Activated CD4-positive, alpha-beta memory T cell treated with anti-CD3 and anti-CD28 coated beads, Interleukin-2, amount 10 ng/mL, durations not matched to agents 7 days and 5 days (primary cell): ENCODE measurements at places on chromosomes 2 and 18. TPM values are rescaled to one million over a fixed set of nuclear protein-coding genes. Genes with fewer than 3 reads are reported as not detected.

DNA sequence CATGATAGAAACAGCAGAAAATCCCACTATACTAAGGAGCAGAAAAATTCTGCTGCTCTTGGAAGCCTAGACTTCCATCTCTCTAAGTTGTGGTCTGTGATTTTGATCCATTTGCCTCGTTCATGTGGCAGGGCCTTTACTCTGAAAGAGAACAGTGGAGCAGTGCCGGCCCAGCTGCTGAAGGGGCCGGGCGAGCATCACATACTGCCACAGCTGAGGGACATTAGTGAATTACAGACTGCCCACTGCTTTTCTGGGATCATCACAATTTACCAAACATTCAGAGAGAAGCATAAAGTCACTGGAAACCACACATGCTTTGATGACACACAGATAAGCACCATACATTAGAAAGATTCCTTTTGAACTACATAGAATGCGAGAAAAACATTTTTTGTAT lies 217.0 kb upstream of the BOD1L2 start:
- peaks cover 7% of the 10 kb centered on the region for H3K36me3 ChIP-seq
- no peak for DNase-seq
- no peaks in the 10 kb centered on the region for H3K27me3 ChIP-seq
- no peak overlapping the region for H3K4me3 ChIP-seq
- H3K27ac ChIP-seq, result no peak overlapping the region
- peaks cover 3% of the 10 kb centered on the region for H3K4me1 ChIP-seq

DNA sequence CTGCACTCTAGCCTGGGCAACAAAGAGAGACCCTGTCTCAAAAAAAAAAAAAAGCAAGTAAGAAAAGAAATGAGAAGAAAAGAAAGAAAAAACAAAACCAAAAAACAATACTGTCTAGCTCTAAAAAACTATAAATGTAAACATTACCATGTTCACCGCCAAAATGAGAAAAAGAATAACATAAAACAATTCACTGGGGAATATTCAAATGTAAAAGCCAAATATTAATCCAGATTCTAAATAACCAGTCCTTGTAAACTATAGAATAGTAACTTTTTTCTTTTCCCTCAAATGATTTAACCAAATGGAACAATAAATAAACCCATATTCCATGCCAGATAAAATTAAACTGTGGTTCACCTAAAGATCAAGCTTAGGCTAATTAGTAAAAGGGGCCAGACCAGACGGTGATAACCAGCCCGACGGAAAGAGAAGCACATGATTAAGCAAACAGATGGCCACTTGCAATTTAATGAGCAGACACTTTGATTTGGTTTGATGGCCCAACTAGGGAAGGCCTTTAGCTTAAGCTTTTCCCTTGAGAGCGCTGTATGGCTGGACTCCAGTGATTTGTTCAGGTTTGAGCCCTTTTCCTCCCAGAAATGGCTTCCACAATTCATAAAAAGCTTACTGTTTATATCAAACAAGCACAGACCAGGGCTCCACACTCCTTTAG lies 39.4 kb upstream of the ZNF397 start:
- H3K27ac ChIP-seq, result no peak overlapping the region
- DNase-seq, result no peak
- H3K4me1 ChIP-seq, result no peaks in the 10 kb centered on the region
- H3K4me3 ChIP-seq, result no peak overlapping the region

GRCh38 chr2:120927265-120927628 lies 191.6 kb downstream of the GLI2 start:
- no peaks in the 10 kb centered on the region for H3K36me3 ChIP-seq
- no peaks in the 10 kb centered on the region for H3K27me3 ChIP-seq
- H3K27ac ChIP-seq, result no peak overlapping the region
- no peaks in the 10 kb centered on the region for H3K4me1 ChIP-seq

DNA sequence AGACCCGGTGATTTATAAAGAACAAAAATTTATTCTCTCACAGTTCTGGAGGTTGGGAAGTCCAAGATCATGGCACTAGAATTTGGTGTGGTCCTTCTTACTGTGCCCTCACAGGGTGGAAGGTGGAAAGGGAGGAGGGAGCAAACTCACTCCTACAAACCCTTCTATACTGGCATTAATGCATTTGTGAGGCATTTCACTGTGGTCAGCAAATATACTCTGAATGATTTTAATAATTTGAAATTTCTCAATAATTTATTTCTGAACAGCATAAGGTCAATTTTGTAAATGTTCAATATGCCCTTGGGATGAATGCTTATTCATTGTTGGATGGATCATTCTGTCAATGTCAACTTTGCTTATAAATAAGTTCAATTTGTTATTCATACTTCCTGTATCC lies 120.6 kb downstream of the GATA6 start:
- H3K36me3 ChIP-seq, result no peaks in the 10 kb centered on the region
- DNase-seq, result no peak
- no peak overlapping the region for H3K4me3 ChIP-seq
- no peaks in the 10 kb centered on the region for H3K4me1 ChIP-seq
- no peak overlapping the region for H3K27ac ChIP-seq

Gene PSMA8
- total RNA-seq, result 0.60 TPM

DNA sequence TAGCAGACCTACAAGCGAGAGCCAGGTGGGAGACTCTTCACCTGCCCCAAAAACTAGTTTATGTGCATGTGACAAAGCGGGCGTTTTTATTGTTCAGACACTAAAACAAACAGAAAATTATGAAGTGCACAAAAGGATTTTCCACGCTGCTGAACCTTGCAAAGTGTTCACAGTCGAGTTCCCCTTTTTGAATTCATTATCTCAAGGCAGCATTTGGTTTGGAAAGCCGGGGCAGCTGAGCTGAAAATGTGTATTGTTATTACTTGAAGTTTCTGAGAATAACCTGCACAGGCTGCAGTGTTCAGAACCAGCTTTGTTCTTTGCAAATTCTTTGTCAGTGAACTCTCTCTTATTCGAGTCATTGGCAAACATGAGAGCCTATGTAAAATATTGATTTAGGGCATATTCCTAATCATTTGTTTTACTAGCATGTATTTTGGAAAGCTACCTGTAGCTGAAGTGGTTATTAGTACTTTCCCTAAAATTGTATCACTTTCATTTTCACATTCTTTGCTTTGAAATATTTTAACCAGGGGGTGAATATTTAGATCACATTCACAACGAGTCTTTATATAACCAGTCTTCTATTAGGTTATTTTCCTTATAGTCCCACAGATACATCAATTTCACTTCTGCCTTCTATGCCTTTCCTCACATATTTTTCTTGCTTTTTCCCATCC lies 59.5 kb downstream of the LRRTM1 start:
- H3K27me3 ChIP-seq, result no peaks in the 10 kb centered on the region
- no peaks in the 10 kb centered on the region for H3K4me1 ChIP-seq
- H3K27ac ChIP-seq, result no peak overlapping the region
- no peak overlapping the region for H3K4me3 ChIP-seq

GRCh38 chr2:144084114-144084661 lies 435.7 kb downstream of the ZEB2 start:
- DNase-seq, result no peak
- H3K4me3 ChIP-seq, result no peak overlapping the region
- H3K36me3 ChIP-seq, result peaks cover 9% of the 10 kb centered on the region
- H3K4me1 ChIP-seq, result peaks cover 10% of the 10 kb centered on the region
- H3K27ac ChIP-seq, result no peak overlapping the region

DNA sequence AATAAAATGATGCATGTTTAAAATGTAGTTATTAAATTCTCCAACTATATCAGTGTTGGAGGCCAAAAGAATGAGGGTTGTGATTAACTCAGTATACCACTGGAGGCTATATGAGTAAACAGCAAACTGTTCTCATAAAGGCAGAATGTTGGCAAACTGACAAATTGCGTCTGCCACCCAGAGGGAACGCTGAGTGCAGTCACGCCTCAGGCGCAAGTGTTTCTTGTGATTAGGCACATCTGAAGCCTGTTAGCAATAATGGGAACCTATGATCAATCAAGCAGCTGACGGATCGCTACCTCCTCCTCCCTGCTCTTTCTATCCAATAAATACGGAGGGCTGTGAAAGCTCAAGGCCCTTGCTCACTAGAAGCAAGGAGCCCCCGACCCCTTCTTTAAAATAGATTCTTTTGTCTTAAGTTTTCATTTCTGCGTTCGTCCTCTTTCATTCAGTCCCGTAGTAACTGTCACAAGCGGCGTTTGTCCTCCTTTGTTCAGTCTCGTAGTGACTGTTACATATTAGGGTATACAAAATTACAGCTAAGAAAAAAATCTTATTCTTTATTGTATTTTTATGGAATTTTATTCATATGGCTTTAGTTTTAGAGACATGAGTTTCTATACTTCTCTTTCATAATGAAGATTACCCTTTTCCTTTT lies 16.3 kb upstream of the RMND5A start:
- no peak overlapping the region for H3K27ac ChIP-seq
- H3K4me3 ChIP-seq, result no peak overlapping the region
- no peaks in the 10 kb centered on the region for H3K36me3 ChIP-seq
- H3K27me3 ChIP-seq, result peaks cover 12% of the 10 kb centered on the region
- DNase-seq, result no peak

Gene VAPA
- total RNA-seq, result 142 TPM

- H3K27ac ChIP-seq, result no peak overlapping the region
- no peaks in the 10 kb centered on the region for H3K36me3 ChIP-seq
- no peaks in the 10 kb centered on the region for H3K27me3 ChIP-seq
- H3K4me1 ChIP-seq, result no peaks in the 10 kb centered on the region
- no peak overlapping the region for H3K4me3 ChIP-seq
These were observed 276.5 kb downstream of the DSC3 start for GRCh38 chr18:30766053-30766452.

Gene DOK6
- not detected for total RNA-seq

- H3K4me1 ChIP-seq, result no peaks in the 10 kb centered on the region
- H3K27me3 ChIP-seq, result no peaks in the 10 kb centered on the region
- H3K27ac ChIP-seq, result no peak overlapping the region
- H3K36me3 ChIP-seq, result peaks cover 4% of the 10 kb centered on the region
- DNase-seq, result no peak
These were observed 391.6 kb upstream of the HS6ST1 start for GRCh38 chr2:128710242-128710641.

Gene PARD3B
- 0.23 TPM for total RNA-seq

GRCh38 chr2:25757906-25758305 lies 84.5 kb upstream of the DTNB start:
- no peaks in the 10 kb centered on the region for H3K27me3 ChIP-seq
- H3K4me3 ChIP-seq, result no peak overlapping the region
- peaks cover 63% of the 10 kb centered on the region for H3K36me3 ChIP-seq
- no peak for DNase-seq

Gene SERPINB10
- total RNA-seq, result not detected

GRCh38 chr2:186641132-186641806 lies 51.4 kb downstream of the ITGAV start:
- H3K4me1 ChIP-seq, result peaks cover 26% of the 10 kb centered on the region
- H3K36me3 ChIP-seq, result peaks cover 19% of the 10 kb centered on the region
- H3K27me3 ChIP-seq, result no peaks in the 10 kb centered on the region
- H3K27ac ChIP-seq, result no peak overlapping the region

Gene SLC5A7
- not detected for total RNA-seq

GRCh38 chr18:72197591-72197990 lies 346.6 kb downstream of the CBLN2 start:
- H3K27ac ChIP-seq, result no peak overlapping the region
- H3K4me1 ChIP-seq, result peaks cover 2% of the 10 kb centered on the region
- H3K36me3 ChIP-seq, result no peaks in the 10 kb centered on the region
- H3K27me3 ChIP-seq, result no peaks in the 10 kb centered on the region
- H3K4me3 ChIP-seq, result no peak overlapping the region
- no peak for DNase-seq

DNA sequence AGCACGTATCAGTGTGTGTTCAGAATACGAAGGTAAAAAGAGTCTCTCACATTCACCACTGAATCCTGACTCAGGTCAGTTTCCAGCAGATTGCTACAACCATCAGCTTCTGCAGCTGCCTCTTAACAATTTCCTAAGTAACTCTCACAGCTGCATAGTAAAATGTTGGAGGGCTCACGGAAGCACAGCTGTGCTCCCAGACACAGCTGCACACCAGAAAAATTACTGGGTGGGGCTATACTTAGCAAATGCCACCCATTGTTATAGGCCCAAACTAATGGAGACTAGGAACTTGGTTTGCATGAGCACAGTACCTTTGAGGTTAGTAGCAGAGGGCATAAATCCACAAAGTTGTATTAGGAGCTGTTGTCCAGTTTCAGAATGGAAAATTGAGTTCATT lies 153.9 kb upstream of the ERBB4 start:
- H3K4me3 ChIP-seq, result no peak overlapping the region
- no peaks in the 10 kb centered on the region for H3K36me3 ChIP-seq
- no peaks in the 10 kb centered on the region for H3K4me1 ChIP-seq

DNA sequence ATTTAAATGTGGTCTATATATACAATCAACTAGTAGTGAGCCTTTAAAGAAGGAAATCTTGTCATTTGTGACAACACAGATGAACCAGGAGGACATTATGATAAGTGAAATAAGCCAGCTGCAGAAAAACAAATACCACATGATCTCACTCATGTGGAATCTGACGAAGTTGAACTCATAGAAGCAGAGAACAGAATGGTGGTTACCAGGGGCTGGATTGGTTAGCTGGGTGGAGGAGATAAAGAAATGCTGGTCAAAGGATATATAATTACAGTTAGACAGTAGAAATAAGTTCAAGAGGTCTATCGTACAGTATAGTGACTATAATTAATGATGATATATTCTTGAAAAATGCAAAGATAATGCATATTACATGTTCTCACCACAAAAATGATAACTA lies 267.9 kb downstream of the FBXO15 start:
- H3K36me3 ChIP-seq, result no peaks in the 10 kb centered on the region
- no peak for DNase-seq
- no peaks in the 10 kb centered on the region for H3K4me1 ChIP-seq
- H3K27ac ChIP-seq, result no peak overlapping the region

- H3K36me3 ChIP-seq, result no peaks in the 10 kb centered on the region
- no peak for DNase-seq
- H3K4me1 ChIP-seq, result no peaks in the 10 kb centered on the region
- no peak overlapping the region for H3K4me3 ChIP-seq
- no peak overlapping the region for H3K27ac ChIP-seq
These were observed 148.8 kb upstream of the CDH19 start for GRCh38 chr18:66752733-66753132.

DNA sequence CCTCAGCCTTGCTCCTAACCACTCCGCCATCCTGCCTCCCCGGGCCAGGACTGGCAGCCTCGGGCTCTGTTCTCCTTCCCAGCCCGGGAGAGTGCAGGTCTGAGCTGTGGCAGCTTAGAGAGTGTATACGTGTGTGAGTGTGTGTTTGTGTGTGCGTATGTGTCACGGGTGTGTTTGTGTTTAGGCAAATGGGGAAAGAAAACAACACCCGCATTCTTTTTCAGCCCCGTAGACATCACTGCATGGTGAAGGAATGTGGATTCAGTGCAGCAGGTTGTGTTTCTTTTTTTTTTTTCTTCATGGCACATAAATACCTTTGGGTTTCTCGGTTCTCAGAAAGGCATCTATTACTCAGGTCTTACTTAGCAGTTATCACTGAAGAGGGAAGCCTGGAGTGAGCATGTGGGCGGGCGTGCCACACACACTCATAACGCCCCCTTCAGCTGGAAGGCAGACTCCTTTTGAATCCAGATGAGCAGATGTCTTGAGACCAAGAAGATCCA lies 44.2 kb downstream of the GLI2 start:
- H3K4me3 ChIP-seq, result no peak overlapping the region
- DNase-seq, result no peak
- no peaks in the 10 kb centered on the region for H3K36me3 ChIP-seq
- peaks cover 4% of the 10 kb centered on the region for H3K4me1 ChIP-seq

DNA sequence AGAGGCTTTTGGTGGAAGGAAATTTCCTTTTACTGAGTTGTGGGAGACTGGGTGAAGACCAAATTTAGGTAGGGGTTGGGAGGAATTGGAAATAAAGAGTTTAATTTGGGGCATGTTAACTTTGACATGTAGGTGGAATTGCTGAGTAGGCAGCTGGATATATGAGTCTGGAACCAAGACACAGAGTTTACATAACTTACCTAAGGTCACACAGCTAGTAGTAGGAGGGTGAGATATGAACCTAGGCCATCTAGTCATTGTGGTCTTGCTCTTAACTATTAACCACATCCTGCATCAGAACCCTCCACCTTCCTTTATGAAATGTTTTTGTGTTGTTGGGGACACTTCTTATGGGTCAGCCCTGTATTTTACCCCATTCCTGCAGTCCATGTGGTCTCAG lies 113.1 kb downstream of the ICOS start:
- no peaks in the 10 kb centered on the region for H3K36me3 ChIP-seq
- H3K27ac ChIP-seq, result no peak overlapping the region
- no peak overlapping the region for H3K4me3 ChIP-seq
